ENCODE measurements at places on chromosomes 3 and 15.

DNA sequence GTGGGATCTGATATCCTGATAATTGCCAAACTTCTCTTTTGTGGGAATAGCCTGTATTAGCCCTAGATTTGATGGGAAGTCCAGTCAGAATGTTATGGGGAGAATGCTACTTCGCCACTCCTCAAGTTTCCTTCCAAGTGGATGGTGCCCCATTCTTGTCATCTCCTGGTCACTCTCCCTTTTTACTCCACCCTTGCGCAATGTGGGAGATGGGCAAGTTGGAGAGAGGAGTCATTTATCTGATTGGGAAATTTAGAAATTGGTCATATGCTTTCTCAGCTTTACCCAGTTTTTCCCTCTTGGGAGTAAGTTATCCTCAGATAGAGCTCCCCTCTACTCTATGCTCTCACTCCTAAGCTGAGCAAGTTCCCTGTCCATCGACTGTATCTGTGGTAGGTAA is 14.4 kb downstream of the FANCD2OS start:
- H3K36me3 ChIP-seq, result peaks cover 46% of the 10 kb centered on the region
- no peaks in the 10 kb centered on the region for H3K27me3 ChIP-seq
- H3K4me3 ChIP-seq, result no peak overlapping the region
- H3K4me1 ChIP-seq, result no peaks in the 10 kb centered on the region
- no peak for DNase-seq

DNA sequence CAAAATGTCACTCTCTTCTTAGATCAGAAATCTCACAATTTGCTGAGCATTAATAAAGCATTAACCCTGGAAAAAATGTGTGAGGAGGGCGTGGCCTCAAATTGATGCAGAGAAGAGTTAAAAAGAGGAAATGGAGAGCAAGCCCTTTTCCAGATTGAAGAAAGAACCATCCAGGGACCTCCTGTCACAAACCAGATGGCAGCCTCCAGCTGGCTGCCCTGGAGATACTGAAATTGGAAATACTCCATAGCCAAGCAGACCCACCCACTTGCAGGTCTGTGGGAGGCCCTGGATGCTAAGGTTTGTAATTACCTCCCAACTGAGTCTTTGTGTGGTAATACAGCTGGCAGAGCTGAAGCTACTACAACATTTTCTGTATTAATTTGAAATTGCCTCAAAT is 214.9 kb downstream of the IL20RB start:
- DNase-seq, result no peak
- H3K27ac ChIP-seq, result no peak overlapping the region
- H3K4me1 ChIP-seq, result no peaks in the 10 kb centered on the region
- H3K4me3 ChIP-seq, result no peak overlapping the region
- no peaks in the 10 kb centered on the region for H3K36me3 ChIP-seq
- H3K27me3 ChIP-seq, result peaks cover 15% of the 10 kb centered on the region

DNA sequence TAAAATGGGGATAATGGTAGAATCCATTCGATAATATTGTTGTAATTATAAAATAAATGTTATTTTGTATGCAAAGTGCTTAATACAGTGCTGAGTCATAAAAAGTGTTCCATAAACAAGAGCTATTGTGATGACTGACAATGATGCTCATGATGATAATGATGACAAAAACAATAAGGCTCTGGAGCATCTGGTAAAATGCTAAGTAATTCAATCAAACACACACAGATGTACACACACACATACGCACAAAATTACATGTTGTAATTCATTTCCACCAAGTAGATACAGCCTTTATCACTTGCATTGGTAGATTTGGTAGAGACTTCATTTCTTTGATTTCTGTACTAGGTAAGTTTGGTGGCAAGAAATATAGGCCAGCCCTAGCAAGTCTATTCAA is 163.8 kb downstream of the FHIT start:
- H3K36me3 ChIP-seq, result peaks cover 2% of the 10 kb centered on the region
- no peak overlapping the region for H3K27ac ChIP-seq
- H3K27me3 ChIP-seq, result no peaks in the 10 kb centered on the region
- DNase-seq, result no peak

GRCh38 chr3:149487598-149488197 is 13.2 kb downstream of the TM4SF4 start:
- H3K27ac ChIP-seq, result no peak overlapping the region
- peaks cover 6% of the 10 kb centered on the region for H3K27me3 ChIP-seq
- H3K4me3 ChIP-seq, result no peak overlapping the region
- no peaks in the 10 kb centered on the region for H3K4me1 ChIP-seq

DNA sequence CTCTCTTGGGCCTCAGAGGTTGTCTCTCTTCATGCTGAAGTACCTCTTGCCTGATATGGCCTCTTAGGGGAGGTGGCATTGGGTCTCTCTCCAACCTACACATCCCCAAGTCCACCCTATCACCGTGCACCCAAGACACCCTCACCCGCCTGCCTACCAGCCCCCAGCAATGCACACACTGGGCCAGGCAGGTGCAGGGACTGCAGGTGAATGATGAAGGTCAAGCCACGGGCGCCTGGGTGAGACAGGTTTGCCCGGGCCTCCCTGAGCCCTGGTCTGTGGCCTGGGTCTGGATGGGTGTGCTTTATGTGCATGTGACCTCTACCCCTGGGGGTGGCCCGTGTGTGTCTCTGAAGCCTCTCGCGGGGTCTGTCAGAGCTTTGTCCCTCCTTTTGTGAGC is 68.3 kb downstream of the WNT7A start:
- H3K4me3 ChIP-seq, result no peak overlapping the region
- no peak for DNase-seq
- no peak overlapping the region for H3K27ac ChIP-seq
- H3K4me1 ChIP-seq, result no peaks in the 10 kb centered on the region
- peaks cover 9% of the 10 kb centered on the region for H3K36me3 ChIP-seq

- H3K27ac ChIP-seq, result no peak overlapping the region
- peaks cover 46% of the 10 kb centered on the region for H3K36me3 ChIP-seq
- H3K27me3 ChIP-seq, result no peaks in the 10 kb centered on the region
These were observed 767 bp downstream of the EPM2AIP1 start for GRCh38 chr3:36991923-36992805.

- no peak overlapping the region for H3K27ac ChIP-seq
- H3K27me3 ChIP-seq, result no peaks in the 10 kb centered on the region
- H3K36me3 ChIP-seq, result no peaks in the 10 kb centered on the region
- DNase-seq, result no peak
These were observed 42.1 kb downstream of the SPATA16 start for GRCh38 chr3:173098959-173099358.

GRCh38 chr15:83118291-83118827 is 10.9 kb downstream of the TM6SF1 start:
- H3K4me1 ChIP-seq, result no peaks in the 10 kb centered on the region
- DNase-seq, result no peak
- H3K4me3 ChIP-seq, result no peak overlapping the region
- H3K27me3 ChIP-seq, result no peaks in the 10 kb centered on the region

DNA sequence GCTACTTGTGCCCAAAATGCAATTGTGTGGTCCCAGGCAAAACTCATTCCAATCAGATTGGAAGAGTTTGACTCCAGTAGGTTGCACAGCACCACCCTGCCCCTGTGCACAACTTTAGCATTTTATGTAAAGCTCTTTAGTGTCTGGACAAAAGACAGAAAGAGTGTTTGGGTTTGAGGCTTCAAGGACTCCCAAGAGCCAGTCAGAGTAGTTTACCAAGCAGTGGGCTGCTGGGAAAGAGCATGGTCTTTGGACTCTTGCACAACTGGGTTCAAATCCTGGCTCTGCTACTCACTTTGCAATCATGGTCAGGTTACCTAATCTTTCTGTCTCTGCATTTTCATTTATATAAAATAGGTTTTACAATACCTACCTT is 75.8 kb upstream of the UMPS start:
- H3K4me1 ChIP-seq, result peaks cover 27% of the 10 kb centered on the region
- no peak overlapping the region for H3K27ac ChIP-seq
- H3K4me3 ChIP-seq, result no peak overlapping the region
- H3K36me3 ChIP-seq, result peaks cover 2% of the 10 kb centered on the region

GRCh38 chr15:70014860-70015490 is 82.7 kb downstream of the TLE3 start:
- DNase-seq, result no peak
- peaks cover 10% of the 10 kb centered on the region for H3K27me3 ChIP-seq
- no peaks in the 10 kb centered on the region for H3K36me3 ChIP-seq
- no peak overlapping the region for H3K4me3 ChIP-seq
- peaks cover 6% of the 10 kb centered on the region for H3K4me1 ChIP-seq

- H3K4me1 ChIP-seq, result no peaks in the 10 kb centered on the region
- peak; percentile 87 for DNase-seq
- no peak overlapping the region for H3K4me3 ChIP-seq
- H3K27ac ChIP-seq, result no peak overlapping the region
These were observed 8.2 kb upstream of the ZNF589 start for GRCh38 chr3:48232734-48233133.

GRCh38 chr15:77825546-77825945 is 192.8 kb upstream of the LINGO1 start:
- H3K4me1 ChIP-seq, result peaks cover under 1% of the 10 kb centered on the region
- no peak overlapping the region for H3K4me3 ChIP-seq
- H3K27me3 ChIP-seq, result peaks cover 18% of the 10 kb centered on the region
- H3K36me3 ChIP-seq, result no peaks in the 10 kb centered on the region

GRCh38 chr15:74917676-74918075 is 11.0 kb upstream of the FAM219B start:
- no peaks in the 10 kb centered on the region for H3K4me1 ChIP-seq
- no peak overlapping the region for H3K4me3 ChIP-seq
- H3K27me3 ChIP-seq, result no peaks in the 10 kb centered on the region
- H3K27ac ChIP-seq, result no peak overlapping the region

DNA sequence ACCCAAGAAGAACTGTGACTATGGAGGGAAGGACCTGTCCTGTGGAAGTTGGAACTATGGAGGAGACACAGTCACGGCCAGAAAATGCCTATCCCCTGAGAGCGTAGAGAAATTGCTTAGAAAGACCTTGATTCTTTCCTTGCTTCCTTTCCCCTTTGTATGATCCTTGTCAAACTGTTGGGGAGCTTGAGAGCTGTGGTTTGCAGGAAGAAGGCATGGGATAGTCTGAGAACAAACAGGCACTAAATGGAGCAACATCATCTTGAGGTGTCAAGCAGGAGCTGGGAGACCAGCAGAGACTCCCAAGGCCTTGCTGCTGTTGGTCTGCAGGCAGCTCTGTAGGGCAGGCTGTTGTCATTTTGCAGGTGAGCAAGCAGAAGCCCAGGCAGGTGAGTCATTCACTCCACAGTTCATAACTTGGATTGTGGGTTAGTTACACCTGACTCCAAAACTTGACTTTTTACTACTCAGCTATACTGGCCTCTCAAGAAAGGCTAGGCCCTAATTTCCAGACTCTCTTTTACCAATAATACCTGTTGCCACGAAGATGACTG is 298.9 kb downstream of the LRTM1 start:
- DNase-seq, result no peak
- no peaks in the 10 kb centered on the region for H3K4me1 ChIP-seq
- H3K4me3 ChIP-seq, result no peak overlapping the region
- H3K27me3 ChIP-seq, result peaks cover 6% of the 10 kb centered on the region
- no peak overlapping the region for H3K27ac ChIP-seq

- DNase-seq, result no peak
- no peaks in the 10 kb centered on the region for H3K27me3 ChIP-seq
- H3K36me3 ChIP-seq, result peaks cover 49% of the 10 kb centered on the region
- no peak overlapping the region for H3K27ac ChIP-seq
- H3K4me1 ChIP-seq, result peaks cover 8% of the 10 kb centered on the region
These were observed 31.8 kb upstream of the CRTC3 start for GRCh38 chr15:90497912-90498311.

- no peak for DNase-seq
- no peaks in the 10 kb centered on the region for H3K27me3 ChIP-seq
- H3K4me3 ChIP-seq, result no peak overlapping the region
These were observed 92.9 kb upstream of the GK5 start for GRCh38 chr3:142318331-142318730.

GRCh38 chr15:63370764-63371163 is 10.9 kb downstream of the CA12 start:
- H3K4me1 ChIP-seq, result peaks cover 33% of the 10 kb centered on the region
- H3K27ac ChIP-seq, result no peak overlapping the region
- H3K27me3 ChIP-seq, result no peaks in the 10 kb centered on the region
- no peak overlapping the region for H3K4me3 ChIP-seq

- H3K4me1 ChIP-seq, result peaks cover 3% of the 10 kb centered on the region
- H3K4me3 ChIP-seq, result no peak overlapping the region
- no peak overlapping the region for H3K27ac ChIP-seq
- H3K36me3 ChIP-seq, result no peaks in the 10 kb centered on the region
- peaks cover 22% of the 10 kb centered on the region for H3K27me3 ChIP-seq
- no peak for DNase-seq
These were observed 4.9 kb downstream of the MGLL start for GRCh38 chr3:127817406-127817841.

DNA sequence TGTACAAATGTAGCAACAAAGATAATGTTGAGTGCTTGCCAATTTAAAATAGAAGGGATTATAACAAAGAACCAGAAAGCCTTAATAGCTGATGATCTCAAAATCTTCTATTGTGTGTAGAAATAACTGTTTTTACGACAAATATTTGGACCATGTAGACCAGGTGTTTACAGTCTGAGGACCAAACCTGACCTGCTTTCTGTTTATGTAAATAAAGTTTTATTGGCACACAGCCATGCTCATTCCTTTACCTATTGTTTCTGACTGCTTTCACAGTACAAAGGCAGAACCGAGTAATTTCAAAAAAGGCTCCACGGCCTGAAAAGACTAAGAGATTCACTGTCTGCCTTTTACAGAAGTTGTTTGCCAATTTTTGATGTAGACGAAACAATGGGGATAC is 91.8 kb downstream of the GOLIM4 start:
- H3K4me3 ChIP-seq, result no peak overlapping the region
- DNase-seq, result no peak
- H3K27ac ChIP-seq, result no peak overlapping the region
- H3K4me1 ChIP-seq, result no peaks in the 10 kb centered on the region

DNA sequence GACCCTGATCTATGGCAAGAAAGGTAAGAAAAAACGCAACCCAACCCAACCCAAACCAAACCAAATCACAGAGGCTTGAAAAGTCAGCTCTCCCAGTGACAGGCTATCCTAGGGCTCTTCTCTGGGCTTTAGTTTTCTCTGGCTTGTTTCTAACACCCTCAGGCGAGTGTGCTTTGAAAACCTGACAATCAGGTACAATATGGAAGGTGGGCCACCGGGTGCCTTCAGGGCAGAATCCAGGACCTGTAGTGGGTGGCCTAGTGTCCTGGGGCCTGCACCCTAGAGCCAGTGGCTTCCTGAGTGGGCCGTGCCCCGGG is 46.8 kb downstream of the BHLHE40 start:
- peaks cover 58% of the 10 kb centered on the region for H3K4me1 ChIP-seq
- peak overlapping the region; percentile 31 for H3K27ac ChIP-seq
- peaks cover 8% of the 10 kb centered on the region for H3K27me3 ChIP-seq
- H3K4me3 ChIP-seq, result peak overlapping the region; percentile 20

GRCh38 chr15:31457161-31457560 is 130.5 kb downstream of the KLF13 start:
- no peaks in the 10 kb centered on the region for H3K27me3 ChIP-seq
- H3K36me3 ChIP-seq, result peaks cover 4% of the 10 kb centered on the region
- peaks cover 28% of the 10 kb centered on the region for H3K4me1 ChIP-seq
- DNase-seq, result no peak
- no peak overlapping the region for H3K27ac ChIP-seq
- no peak overlapping the region for H3K4me3 ChIP-seq
